ENCODE measurements at places on chromosomes 3 and 15.
A peak's percentile ranks its signal among the peaks of the same experiment; 100 is the strongest.

- DNase-seq: no peak
Measured at GRCh38 chr3:52781741-52782140, 4.3 kb downstream of the ITIH1 start.

DNA sequence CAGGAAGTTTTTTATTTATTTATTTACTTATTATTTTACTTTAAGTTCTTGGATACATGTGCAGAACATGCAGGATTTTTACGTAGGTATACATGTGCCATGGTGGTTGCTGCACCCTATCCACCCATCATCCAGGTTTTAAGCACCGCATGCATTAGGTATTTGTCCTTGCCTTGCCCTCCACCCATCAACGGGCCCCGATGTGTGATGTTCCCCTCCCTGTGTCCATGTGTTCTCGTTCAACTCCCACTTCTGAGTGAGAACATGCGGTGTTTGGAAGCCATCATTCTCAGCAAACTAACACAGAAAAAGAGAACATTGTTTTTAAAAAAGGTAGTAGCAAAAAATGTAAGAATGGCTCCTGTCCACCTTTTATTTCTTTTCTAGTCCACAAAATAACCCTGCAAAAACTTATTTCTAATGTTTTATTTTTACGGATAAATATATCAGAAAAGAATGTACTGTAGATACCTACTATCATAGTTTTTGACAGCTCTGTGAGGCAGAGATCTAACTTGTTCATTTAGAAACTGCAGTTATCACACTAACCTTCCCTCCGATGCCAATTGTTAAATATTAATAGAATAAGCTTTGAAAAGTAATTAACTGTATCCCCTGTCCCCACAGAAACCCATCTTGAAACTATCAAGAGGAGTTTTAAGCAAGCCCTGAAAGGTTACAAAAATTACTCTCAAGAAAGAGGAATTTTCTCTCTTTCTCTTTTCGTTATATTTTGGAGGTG is 189.2 kb downstream of the LPP start:
- no peak for DNase-seq

- DNase-seq: no peak
Measured at GRCh38 chr3:147369661-147370123, 36.7 kb downstream of the ZIC4 start.

GRCh38 chr3:73746623-73747022 is 121.9 kb upstream of the PDZRN3 start:
- no peak for DNase-seq

- no peak for DNase-seq
Measured at GRCh38 chr3:88259045-88259444, 109.3 kb downstream of the C3orf38 start.

DNA sequence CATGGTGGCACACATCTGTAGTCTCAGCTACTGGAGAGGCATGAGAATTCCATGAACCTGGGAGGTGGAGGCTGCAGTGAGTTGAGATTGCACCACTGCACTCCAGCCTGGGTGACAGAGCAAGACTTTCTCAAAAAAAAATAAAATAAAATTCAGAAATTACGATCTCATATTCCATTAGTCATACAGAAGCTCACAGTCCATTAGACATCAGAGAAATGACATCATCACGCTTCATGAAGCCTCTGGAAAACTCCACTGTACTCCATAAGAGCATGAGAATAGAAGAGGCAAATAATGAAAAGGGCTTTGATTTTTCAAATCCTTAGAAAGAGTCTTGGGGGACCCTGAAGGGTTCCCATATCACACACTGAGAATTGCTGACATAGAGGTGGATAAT is 145.0 kb upstream of the MITF start:
- DNase-seq: no peak

DNA sequence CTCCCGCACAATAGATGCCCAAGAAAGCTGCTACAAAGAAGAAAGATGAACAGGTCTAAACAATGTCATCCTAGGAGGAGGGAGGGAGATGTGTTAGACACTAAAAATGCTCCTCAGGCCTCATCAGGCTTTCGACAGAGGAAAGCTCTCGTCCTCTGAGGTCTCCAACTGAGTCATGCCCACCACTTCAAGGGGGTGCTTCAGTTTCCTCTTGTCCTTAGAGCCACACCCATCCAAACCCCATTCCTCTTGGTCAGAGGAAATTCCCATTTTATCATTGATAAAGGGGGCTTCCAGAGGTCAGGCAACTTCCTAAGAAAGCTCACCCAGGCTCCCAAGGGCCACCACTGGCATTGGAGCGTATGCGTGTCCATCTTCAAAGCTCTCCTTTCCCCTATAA is 50.1 kb downstream of the HEG1 start:
- DNase-seq: no peak

DNA sequence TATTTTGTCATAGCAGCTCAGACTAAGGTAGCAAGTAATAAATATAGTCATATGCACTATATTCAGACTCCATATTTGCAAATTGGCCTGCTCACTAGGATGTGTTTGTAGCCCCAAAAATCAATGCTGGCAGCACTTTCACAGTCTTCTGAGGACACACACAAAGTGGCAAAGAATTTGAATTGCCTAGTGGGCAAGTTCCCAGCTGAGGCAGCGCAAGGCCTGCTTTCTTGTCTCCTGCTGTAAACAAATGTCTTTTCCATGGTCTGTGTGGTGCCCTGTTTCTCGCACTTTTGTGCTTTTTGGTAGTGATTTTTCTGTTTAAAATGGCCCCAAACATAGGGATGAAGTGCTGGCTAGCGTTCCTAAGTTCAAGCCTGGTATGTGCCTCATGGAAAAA is 416.0 kb downstream of the OCA2 start:
- no peak for DNase-seq

DNA sequence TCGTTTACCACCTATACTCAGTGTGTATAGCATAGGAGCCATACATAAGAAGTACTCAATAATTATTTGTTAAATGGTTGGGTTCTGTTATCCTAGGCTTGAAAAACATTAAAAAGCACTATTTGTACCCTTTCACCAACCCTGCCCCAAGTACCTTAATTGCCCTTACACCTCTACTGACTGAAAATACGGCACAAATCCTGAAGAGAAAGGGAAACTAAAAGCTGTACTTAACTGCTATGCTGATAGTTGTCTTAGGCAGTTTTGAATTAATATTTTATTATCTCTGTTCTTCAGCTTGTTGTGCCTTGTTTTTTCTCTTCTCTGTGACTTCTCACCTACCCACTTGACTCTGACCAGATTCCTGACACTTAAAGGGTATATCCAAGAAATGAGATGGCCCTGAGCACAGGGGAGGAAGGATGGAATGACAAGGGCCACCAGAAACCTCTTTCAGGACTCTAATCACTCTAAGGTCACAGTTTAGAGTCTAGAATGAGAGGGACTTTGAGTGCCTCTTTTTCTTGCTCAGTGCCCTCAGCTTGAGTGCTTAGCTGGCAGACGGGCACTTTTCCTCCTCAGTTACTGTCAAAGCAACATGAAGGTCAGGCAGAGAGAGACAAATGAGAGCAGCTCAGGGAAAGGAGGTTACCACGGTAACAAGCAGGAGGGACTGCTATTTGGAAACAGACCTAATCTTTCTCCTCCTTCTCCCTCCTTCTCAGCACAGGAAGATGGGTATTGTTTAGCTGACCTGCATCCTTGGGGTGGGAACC is 136.5 kb downstream of the ZNF609 start:
- peak; percentile 74 for DNase-seq

GRCh38 chr15:85362436-85363081 is 17.8 kb upstream of the AKAP13 start:
- DNase-seq: no peak

DNA sequence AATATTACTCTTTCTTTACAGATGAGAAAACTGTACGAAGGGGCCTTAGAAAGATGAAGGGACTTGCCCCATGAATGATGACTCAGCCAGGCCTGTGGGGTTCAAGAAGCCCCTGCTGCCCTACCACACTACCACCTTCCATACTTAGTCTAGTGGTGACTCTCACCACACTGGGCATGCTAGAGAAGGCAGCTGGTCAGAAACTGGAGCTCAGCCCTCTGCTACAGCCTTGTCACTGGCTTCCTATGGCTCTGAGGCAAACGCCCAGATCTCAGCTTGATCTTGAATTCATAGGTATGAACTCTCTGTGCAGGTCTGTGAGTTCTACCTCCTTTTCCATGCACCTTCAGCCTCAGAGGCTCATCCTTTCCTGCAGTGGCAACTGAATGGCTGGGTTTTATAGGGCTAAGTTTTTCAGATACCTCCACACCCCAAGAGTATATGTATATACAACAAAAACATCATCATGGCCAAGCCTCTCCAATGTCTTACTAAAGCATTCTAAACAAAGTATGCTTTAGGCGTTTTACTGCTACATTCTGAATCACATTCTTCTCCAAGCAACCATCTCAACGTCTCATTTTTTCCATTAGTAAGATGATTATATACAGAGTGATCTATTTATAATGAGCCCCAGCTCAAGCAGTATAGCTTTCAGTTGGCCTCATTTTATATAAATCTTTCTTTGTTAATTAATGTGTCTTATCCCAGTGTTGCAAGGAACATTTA is 234.1 kb downstream of the GREM1 start:
- DNase-seq: no peak

GRCh38 chr15:45773149-45773548 is 138.3 kb downstream of the SQOR start:
- no peak for DNase-seq

DNA sequence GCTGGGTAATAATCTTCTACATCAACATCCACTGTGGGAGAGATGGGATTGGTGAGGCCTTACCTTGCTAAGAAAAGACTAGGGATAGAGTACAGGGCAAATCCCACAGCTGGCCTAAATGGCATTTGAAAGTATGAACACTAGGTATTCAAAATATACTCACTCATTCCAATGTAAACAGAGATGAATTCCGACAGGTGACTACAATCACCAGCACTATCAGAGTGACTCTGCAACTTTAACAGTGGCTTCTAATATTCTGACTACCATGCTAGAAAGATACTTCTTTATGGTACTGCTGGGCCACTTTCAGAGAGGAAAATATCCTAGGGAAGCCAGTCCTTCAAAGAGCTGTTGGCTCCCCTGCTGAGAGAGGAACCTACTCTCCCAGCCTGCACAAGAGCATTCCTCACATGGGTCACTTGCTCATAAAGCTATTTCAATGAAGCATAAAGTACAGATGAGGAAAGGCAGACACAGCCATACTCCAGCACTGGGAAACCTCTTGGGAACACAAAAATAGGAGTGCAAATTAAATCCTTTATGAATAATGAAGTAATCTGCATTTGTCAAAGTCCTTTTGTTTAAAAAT is 21.5 kb upstream of the MAN2C1 start:
- DNase-seq: no peak

GRCh38 chr3:83065851-83066460 is 1304.5 kb upstream of the GBE1 start:
- DNase-seq: no peak

GRCh38 chr3:73452729-73453128 is 172.0 kb downstream of the PDZRN3 start:
- DNase-seq: no peak

- DNase-seq: no peak
Measured at GRCh38 chr3:4826237-4827100, 152.8 kb upstream of the BHLHE40 start.

- DNase-seq: no peak
Measured at GRCh38 chr3:56894881-56895431, 93.2 kb upstream of the ARHGEF3 start.

DNA sequence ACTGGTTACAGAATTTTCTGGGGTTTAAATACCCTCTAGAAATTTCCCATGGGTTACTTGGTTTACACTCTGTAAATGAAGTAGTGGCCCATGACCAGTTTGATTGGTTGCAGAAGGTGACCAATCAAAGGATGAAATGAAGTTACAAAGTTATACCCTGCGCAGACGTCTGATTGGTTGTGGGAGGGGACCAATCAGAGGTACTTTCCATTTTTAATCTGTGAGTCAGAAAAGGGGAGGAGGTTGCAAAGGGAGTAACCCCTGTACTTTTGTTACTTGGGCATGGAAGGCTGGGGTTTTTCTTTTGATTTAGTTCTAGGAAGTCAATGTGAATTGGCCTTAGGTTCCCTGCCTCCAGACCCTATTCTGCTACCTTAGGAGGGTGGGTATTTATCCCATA is 18.7 kb upstream of the APH1B start:
- no peak for DNase-seq

DNA sequence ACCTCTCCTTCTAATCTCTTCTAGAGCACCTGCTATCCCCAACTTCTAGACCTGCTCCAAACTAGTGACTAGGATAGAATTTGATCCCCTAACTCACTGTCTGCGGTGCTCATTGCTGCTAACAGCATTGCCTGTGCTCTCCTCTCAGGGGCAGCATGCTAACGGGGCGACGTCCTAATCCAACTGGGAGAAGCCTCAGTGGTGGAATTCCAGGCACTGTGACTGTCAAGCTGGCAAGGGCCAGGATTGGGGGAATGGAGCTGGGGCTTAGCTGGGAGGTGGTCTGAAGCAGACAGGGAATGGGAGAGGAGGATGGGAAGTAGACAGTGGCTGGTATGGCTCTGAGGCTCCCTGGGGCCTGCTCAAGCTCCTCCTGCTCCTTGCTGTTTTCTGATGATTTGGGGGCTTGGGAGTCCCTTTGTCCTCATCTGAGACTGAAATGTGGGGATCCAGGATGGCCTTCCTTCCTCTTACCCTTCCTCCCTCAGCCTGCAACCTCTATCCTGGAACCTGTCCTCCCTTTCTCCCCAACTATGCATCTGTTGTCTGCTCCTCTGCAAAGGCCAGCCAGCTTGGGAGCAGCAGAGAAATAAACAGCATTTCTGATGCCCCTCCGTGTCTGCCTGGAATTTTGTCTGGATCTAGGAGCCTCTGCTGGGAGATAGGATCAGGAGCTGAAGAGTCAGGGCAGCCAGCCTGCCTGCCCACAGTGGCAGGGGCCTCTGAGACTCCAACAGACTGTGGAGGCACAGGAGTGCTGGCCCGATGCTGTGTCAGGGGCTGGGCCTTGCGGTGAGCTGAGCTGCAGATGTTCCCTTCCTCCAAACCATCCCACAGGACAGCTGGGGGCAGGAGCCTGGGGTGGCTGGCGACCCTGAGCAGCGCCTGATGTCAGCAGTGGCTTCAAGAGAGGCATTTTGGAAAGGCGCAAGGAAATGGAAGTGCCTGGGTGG is 3.0 kb downstream of the ISLR start:
- no peak for DNase-seq

DNA sequence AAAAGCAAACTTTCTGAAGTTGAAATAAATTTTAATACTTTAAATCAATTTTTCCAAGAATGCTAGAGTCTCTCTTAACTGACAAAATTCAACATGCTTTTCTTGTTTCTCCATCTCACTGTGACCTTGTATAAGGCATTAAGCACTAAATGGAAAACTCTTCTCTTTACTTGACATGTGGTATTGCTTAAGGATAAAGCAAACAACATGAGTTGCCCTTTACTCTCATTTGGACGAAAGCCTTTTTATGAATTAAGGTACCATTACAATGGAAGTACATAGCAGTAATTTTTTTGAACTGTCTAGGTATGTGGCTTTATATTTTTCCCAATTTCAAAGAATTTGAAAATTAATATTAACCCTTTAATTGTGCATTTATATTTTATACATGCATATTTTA is 1.4 kb downstream of the STRIT1 start:
- DNase-seq: no peak

GRCh38 chr15:75835990-75836958 is 7.0 kb upstream of the UBE2Q2 start:
- DNase-seq: no peak

DNA sequence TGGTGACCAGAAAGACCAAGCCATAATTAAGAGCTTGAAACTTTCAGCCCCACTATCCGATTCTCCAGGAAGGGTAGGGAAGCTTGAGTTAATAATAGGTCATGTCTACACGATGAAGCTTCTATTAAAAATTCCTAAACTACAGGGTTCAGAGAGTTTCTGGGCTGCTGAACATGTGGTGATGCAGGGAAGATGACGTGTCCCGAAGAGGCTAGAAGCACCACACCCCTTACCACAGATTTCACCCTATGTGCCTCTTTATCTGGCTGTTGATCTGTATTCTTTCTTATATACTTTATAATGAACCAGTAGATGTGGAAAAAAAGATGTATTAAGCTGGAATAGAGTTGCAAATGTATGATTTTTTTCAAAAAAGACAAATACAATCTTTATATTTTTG is 473.4 kb downstream of the NLGN1 start:
- no peak for DNase-seq

Measured in COR-L47 (cell line).